ENCODE measurements at places on chromosomes 1 and 21.

DNA sequence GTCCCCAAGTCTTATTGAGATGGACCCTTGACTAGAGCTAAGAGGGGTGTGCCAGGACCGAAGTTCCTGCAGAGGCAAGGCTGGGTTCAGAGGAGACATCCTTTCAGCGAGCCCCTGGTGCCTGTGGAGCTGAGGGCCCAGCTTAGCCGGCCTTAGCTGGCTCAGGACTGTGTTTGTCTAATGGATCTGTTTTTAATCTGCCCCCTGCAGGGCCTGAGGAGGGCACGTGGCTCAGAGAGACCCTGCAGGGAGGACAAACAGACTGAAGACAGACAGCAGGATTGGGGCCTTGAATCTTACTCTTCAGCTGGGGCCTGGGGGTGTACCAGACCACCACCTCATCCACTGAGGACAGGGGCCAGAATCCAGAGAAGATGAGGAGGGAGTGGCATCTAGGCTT, 1.6 kb downstream of the CRABP2 start:
- no peak for DNase-seq

DNA sequence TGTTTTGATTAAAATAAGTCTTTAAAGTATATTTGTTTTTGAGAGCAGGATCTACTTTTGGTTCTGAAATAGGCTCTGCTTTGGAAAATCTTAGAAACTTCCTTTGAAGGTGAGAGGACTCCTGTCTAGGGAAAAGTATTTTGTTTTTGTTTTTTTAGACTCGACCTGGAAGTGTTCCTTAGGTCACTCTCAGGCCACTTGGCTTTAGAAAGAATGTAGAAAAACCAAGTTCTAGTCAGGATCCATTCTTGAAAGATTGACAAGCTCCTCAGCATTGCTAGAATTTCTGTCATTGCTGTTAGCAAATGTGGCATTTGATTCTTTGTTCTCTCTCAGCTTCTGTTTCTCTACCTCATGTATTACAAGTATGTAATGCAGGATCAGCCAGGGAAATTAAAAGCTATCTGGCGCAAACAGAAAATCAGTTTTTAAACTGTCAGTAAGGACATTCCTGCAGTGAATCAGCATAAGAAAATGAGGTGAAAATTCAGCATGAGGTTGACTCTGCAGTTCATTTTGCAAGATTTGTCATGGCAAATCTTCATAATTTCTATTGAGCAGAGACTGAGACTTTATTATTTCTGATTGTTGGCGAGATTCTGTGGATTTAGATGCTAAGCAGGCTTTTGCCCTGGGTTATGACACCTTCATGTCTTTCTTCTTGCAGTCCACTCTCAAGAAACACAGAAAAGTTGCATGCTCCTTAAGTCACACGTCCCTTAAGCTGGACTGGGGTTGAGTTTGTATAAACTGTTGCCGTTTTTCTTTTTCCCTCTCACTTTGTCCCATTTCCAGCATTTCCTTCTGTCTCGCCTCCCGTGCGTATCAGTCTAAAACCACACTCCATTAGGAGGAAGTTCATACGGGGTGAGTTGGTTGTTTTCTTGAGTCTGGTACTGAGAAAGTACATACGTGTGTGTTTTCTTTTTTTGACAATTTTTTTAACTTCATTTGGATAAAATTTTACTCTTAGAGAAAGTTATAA, 12.6 kb downstream of the NTPCR start:
- no peak for DNase-seq

GRCh38 chr1:108862017-108862610, 5.2 kb upstream of the AKNAD1 start:
- no peak for DNase-seq

GRCh38 chr1:95475686-95476457, 241.9 kb downstream of the RWDD3 start:
- DNase-seq = no peak

DNA sequence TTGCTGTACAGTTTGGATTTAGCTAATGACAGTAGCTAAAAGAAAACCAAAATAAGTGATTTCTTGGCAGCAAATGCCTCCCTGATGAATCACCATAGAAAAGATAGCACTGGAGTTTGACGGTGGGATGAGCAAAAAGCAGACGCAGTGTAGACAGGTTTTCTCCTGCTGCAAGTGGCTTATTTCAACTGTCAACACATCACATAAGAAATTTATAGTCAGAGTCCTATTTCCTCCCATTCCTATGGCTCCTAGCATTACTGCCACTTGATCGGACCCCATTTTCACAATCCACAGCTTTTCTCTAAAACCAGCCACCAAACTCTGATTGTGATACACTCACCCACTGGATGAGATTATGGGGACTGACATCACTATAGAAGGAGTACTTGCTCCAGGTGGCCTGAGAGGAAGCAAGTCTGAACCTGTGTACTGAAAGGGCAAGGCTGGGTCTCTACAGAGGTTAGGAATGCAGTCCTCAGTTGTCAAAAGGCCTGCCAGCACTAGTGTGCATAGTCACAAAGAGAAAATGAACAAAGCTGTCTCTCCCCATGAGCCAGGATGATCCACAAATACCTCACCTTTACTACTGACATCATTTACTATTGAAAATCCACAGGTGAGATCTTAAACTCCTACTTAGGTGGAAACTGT, 359.8 kb downstream of the LTN1 start:
- DNase-seq = no peak

DNA sequence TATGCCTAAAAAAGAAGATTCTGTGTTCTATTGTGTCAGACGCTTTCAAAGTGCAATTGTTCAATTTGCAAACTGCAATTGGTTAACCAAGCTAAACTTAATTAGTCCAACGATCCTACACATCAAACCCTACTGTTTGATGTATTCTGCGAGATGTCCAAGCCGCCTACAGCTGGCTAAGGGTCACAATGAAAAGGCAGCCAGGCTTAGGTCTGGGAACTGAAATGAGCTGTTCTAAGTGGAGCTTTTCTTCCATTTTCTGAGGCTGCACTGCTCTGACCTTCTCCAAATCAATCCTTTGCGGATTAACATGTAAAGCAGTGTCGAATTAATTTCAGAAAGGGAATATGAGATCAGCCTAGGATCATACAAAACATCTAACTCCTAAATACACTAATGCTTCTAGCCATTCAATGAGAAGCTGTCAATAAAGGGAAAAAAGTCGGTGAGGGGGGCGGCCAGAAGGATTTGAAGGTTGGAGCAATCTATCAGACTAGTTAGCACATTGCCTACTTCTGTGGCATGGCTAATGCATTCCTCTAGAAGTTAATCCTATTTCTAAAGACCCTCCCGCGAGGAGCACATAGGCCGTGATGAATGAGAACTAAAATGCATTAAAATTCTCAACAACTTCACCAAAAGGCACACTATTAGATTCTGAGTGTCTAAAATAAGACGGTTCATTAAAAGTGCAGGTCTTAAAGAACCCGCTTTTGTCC, 119.0 kb downstream of the SIM2 start:
- no peak for DNase-seq

- DNase-seq = no peak
Measured at GRCh38 chr1:229285440-229285839, 14.5 kb downstream of the RAB4A start.

DNA sequence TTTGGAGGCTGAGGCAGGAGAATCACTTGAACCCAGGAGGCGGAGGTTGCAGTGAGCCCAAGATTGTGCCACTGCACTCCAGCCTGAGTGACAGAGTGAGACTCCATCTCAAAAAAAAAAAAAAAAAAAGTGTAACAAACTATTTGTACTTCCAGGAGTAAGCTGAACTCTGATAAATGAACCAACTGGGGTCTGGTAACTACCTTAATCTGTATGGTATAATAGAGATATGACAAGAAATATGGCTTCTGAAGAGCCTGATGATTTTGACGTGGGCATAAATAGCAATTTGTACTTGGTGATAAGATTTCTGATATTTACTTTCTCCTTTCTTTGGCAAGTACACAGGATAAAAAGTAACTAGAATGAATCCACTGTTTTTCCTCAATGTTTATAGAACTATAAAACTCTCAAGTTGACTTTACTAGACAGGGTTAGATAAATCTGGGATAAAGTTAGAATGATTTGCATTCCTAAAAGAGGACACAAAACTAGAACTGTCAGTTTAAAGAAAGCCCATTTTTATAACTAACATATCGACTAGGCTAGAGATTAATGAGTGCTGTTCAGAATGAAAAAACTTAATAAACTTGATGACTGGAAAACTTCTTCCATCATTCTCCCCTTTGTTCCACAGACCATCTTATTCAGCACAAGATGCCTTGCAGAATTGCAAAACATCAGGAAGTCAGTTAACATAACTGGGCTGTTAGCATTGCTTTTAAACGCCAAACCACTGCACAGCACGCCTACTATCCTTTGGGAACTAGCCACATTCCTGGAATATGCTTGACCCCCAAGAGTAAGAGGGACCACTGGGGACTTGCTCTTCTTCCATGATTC, 51.5 kb upstream of the EDARADD start:
- DNase-seq = no peak

DNA sequence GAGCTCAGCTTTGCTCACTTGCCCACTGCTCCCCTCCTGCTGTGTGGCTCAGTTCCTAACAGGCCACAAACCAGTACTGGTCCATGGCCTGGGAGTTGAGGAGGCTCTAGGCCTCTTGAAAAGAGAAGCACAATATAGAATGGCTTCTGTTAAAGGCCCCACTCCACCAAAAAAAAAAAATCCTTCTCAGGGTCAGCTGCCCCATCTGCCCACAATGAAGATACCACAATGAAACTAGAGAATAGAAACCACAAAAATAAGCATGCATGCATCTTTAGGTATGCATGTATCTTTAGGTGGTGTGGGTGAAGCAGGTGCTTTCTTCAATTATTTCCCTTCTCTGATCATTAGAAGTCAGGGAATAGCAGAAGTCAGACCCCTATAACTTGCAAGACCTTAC, 620.4 kb upstream of the BEND5 start:
- DNase-seq = no peak

- DNase-seq = no peak
Measured at GRCh38 chr1:42937836-42938644, 20.6 kb downstream of the SLC2A1 start.

DNA sequence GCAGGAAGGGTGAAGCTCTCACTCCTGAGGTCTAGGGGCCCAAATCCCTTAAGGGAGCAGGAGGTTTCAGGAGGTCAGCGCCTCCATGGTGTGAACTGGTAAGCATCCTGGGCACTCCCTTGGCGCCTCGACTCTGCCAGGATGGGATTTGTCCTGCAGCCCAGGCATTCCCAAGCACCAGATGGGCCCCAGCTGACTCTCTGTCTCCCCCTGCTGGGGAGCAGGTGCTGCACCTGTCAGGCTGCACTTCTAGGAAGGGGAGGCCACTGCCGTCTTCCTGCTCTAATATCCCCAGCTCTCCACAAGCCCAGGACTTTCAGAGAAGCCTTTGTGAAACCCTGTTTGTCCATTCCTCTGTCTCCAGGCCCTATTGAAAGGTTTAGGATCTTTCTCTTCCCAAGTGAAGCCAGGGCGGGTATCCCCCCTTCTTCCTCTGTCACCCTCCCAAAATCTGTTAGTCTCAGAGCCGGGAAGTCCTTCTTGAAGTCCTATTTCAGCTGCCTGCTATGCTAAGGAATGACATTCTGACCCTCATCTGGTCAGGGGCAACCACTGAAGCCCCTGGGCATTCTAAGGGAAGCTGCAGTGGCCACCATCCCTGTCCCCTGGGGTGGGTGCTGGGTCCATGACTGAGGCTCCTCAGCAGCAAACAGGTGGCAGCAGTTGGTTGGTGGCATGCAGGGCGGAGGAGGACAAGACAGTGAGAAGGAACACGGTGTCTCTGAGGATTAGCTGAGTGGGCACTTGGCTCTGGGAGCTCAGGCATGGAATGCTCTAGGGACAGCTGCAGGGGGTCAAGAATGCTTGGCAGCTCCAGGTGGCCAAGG, 3.2 kb downstream of the MYBPH start:
- peak; percentile 58 for DNase-seq

- no peak for DNase-seq
Measured at GRCh38 chr1:21246905-21247642, 43.2 kb downstream of the ECE1 start.

DNA sequence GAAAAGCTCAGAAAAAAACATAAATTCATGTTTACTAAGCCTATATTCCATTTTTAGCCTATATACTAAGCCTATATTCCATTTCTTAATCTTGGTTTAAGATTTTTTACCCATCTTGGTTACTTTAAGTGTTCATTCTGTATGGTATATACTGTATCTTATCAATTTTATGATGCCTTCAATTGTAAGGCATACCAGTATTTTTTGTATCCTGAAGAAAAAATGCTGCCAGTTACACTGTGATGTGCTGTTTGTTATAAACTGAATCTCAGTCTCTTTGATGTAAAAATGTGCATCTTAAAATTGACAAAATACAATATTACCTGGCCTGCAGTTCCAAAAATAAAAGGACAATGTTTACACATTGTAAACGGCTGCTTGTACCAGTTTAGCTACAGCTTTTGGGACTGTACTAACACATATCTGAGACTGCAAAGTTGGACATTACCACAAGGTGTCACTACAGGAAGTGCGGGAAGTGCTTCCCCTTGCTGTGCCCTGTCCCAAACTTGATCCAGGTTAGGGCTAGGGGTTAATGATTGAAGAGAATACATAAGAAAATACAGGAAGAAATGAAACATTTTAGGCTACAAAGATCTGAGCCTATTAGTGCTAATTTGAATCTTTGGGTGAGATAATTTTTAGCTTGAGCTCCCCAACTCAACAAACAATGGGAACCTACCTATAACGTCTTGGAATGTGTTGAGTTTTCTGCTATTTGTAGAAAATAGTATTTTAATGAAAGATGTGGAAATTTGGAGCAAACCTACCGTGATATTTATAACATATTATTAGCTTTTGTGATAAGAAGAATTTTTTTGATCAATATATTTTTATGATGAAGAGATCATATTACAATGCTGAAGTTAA, 108.9 kb downstream of the LBR start:
- DNase-seq = peak; percentile 20

GRCh38 chr1:10014016-10014415, 17.0 kb downstream of the RBP7 start:
- DNase-seq = no peak

DNA sequence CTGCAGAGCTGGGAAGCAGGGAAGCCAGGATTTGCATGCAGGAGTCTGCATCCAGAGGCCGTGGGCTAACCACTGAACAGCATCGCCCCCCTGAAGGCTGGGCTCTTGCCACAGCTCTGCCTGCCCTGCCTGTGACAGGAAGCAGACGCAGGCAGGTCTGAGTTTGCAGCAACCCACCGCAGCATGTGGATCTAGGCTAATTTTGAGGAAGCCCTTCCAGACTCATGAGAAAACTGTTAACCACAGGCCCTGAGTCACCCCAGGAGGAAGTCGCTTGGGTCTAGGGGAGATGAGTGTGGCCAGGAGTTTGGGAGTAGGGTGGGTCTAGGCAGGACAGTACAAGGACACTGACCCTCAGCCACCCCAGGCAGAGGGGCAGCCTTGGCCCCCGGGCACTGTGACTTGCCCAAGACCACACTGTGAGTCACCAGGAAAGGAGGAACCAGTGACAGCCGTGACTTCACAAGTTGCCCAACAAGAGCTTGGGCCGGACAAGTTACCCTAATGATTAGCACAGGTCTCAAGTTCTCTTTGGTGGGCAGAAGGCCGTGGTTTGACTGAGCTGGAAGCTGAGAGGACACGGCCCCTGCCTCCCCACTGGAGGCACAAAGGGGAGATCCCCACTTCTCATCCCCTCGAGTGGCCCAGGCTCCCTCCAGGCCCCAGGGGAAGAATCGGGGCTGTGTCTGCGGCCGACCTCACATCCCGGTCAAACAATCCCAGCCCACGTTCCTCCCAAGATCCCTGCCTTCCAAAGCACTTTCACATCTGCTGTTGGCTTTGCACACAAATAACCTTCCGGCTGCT, 826 bp downstream of the LAPTM5 start:
- DNase-seq = peak; percentile 88

Data from activated CD4-positive, alpha-beta memory T cell treated with anti-CD3 and anti-CD28 coated beads for 36 hours (primary cell).